ENCODE measurements at places on chromosomes 12 and 14.

DNA sequence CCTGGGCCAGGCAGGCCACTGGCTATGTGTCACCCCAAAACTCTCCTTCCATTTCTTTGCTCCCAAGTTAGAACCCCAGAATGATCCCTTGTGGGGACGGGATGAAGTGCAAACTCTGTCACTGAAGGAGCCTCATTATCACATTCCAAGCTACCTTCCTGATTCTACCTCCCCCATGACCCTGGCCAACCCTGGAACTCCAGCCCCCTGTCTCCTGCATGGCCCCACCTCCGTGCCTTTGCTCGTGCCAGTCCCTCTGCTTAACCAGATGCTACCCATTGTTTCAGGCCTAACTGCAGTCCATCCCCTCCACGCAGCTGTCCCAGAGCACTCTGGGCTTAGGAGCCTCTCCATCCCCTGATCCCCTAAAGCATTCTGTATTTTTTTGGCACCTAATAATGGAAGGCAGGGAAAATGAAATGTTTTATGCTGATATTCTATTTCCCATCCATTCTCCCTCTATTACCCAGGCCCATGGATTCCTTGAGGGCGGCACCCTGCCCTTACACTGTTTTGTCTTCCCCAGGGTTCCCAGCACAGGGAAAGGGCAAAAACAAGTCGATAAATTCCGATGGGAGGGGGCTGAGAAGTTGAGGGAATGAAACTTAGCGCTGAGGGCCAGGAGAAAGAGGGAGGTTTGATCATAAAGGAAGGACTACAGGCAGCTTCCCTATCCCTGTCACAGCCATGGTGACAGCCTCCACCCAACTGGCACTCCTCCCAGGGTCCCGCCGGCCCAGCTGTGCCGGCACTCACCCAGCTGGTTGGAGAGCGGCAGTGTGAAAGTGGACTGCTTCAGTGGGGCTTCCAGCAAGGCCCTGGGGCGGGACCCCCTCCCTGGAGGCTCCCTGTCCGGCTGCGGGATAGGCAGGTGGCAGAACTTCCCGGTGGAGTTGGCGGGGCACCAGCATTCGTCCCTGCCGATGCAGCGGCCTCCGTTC, 58.1 kb downstream of the ISCA2 start:
- DNase-seq: no peak

GRCh38 chr12:106113042-106113441, 25.7 kb downstream of the NUAK1 start:
- no peak for DNase-seq

- DNase-seq: no peak
These were observed 21.4 kb downstream of the KCTD10 start for GRCh38 chr12:109455706-109456105.

DNA sequence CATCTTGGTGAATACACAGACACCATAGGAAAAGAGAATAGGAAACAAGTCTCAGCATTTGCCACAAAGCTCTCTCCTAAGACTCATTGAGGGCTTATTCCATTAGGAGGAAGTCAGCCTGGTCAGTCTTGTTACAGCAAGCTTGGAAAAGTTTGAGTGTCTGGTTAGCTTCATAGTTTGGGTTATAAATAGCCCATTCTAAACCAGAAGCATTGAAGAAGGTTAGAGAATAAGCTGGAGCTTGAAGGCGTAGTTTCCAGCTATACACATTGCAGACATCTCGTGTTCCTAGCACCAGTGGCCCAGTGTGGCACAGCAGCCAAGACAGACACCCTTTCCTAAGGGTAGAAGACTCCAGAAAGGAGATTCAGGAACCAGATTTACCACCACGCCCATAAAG, 168.8 kb upstream of the RBM19 start:
- no peak for DNase-seq

DNA sequence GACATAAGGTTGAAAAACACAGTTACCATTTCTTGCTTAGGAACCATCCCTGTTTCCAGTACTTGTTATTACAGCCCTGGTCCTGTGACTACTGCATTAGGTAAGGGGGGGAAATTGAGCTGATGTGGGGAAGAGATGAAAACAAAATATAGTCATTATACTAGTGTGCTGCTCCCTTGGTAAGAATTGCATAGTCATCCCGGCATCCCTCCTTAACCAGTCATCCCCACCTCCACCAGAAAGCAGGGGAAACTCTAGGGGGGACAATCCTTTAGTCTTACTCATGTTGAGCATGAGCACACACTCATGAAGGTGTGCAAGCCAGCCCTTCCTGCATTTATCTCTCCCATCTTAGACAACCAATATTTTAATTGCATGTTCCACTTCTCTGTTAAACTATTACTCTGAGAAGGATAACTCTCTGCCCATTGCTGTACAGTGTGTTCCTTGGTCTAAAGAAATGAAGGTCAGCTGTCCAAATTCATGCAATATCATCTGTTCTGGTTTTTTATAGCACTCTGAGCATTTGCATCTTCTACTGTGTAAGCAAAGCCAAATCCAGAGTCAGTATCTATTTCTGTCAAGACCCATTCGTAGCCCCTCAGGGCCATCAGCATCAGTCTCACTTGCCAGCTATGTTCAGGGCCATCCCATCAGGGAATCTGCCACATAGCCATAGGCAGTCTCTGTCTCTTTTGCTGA, 46.8 kb downstream of the TMEM30B start:
- DNase-seq: no peak

DNA sequence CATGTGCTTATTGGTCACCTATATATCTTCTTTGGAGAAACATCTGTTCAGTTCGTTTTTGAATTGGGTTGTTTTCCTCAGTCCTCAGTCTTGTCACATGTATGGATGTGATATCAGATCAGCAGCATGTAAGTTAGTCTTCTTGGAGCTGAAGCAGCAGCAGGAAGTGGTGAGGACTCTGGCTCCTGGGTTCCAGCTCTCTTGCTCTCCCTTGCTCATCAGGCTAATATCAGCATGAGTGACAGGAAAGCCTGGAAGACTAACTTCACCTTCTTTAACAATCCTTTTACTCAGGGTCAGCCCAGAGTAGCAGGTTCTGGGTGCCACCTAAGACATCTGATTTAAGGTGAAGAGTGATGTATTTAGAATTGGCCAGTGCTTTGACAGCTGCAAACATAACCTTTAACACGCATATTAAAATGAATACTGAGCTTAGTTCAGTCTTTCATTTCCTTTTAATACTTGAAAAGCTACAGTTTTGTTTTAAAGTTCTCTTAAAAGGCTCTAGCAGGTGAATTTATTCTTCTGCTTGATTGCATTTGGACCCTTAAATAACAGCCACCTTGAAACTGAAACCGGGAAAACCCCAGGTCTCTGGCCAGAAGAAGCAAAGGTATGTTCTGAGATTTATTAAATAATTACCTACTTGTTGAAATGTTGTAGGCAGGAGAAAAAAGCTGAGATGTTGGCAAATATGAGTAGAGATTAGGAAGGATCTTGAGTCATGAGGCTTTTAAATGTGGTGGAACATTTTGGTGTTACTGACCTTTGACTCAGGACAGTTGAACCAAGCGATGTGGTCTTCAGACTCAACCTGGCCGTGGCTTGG, 54.3 kb downstream of the DRAM1 start:
- no peak for DNase-seq

DNA sequence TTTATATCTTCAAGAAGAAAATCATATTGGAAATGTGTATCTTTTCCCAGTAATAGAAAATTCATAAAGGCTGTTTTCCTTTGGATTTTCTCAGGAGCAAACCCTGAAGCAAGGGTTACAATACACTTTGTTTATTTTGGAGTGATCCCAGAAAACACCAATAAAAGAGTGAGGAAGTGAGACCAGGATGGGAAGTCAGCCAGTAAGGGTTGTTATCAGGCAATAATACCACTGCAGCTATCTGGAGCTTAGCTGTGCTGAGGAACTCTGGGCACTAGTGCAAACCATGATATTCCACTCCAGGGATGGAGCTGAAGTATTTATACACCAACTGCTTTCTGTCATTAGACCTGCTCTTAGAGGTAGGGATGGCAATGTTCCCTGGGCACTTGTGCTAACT, 1002.3 kb downstream of the FLRT2 start:
- DNase-seq: no peak

DNA sequence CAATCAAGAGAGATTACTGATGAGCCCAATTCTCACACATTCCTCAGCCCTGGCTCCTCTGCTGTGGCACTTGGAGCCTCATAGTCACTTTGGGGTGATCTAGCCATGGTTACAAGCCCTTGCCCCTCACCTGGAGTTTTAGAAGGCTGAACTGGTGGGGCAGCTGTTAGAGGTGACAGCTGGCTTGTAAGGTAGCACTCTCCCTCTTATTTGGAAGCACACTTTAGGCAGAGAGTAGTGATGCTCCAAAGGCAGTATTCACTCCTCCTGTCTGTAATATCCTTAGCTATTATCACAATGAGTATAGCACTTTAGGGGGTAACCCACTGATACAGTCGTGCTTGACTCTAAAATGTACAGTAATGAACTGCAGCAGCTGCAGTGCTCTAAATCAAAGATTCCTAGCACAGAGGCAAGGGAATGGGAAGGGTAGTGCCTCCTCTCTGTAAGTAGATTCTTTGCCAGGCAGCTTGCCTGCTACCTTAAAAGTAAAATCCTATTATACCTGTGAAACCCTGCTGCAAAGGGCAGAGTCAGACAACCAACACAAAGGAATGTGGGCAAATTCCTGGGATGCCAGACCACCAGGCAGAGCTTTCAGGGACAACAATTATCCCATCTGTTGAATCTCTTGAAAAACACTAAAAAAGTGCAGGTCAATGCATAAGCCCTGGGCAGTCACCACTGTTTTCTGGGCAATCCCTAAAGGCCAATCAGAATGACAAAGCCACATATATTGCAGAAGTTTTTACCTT, 336.3 kb downstream of the NOVA1 start:
- no peak for DNase-seq

DNA sequence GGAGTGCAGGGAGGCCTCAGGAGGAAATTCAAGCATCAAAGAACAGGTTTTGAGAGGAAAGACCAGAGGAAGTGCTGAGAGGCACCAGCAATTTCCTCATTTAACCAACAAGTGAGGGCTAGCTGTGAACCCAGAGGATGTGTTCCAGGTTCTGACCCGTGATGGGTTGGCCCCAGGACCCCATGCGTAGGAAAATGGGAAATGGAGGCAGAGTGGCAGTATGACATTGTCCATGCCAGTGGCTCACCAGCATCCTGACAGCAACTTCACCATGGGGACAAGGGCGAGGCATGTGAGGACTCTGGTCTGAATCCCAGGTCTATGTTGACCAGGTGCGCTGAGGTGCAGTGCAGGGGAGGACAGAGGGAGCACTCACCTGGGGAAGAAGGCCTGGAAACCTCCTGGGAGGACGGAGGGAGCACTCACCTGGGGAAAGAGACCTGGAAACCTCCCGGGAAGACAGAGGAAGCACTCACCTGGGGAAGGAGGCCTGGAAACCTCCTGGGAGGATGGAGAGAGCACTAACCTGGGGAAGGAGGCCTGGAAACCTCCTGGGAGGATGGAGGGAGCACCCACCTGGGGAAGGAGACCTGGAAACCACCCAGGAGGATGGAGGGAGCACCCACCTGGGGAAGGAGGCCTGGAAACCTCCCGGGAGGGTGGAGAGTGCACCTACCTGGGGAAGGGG, 6.7 kb upstream of the CACNA2D4 start:
- DNase-seq: no peak

DNA sequence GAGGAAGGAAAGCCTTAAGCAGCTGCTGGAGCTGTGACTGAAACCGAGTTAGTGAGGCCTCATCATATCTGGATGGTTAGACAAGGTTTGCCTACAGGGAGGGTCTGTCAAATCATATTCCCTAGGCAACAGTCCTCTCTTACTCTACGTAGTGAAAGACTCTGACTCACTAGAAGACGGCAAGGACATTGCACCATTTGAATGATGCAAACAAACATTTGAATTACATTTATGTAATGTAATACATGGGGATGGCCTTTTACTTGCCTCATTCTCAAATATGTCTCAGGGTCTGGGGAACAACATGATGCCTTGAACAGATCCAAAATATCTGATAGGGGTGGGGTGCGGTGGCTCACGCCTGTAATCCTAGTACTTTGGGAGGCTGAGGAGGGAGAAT, 29.8 kb upstream of the STRAP start:
- no peak for DNase-seq

- no peak for DNase-seq
These were observed 53.1 kb upstream of the GNG2 start for GRCh38 chr14:51807356-51807755.
